ENCODE measurements at places on chromosomes 6 and 20. TPM values are rescaled to one million over a fixed set of nuclear protein-coding genes. Genes with fewer than 3 reads are reported as not detected.

ZBTB12 gene
- total RNA-seq: 2.2 TPM

DNA sequence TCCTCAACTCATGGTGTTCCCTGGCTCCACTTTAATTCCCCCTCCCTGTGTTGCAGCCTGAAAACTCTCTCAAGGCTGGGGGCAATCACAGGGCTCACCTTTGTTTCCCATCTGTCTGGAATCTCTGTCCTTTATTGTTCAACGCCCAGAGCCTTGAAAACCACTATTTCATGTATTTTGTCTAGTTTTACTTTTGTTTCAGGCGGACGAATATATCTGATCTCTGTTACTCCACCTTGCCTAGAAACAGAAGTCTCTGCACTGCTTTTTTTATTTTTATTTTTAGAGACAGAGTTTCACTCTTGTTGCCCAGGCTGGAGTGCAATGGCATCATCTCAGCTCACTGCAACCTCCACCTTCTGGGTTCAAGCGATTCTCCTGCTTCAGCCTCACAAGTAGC, 27.6 kb downstream of the PLAGL2 start:
- DNase-seq: no peak

DNA sequence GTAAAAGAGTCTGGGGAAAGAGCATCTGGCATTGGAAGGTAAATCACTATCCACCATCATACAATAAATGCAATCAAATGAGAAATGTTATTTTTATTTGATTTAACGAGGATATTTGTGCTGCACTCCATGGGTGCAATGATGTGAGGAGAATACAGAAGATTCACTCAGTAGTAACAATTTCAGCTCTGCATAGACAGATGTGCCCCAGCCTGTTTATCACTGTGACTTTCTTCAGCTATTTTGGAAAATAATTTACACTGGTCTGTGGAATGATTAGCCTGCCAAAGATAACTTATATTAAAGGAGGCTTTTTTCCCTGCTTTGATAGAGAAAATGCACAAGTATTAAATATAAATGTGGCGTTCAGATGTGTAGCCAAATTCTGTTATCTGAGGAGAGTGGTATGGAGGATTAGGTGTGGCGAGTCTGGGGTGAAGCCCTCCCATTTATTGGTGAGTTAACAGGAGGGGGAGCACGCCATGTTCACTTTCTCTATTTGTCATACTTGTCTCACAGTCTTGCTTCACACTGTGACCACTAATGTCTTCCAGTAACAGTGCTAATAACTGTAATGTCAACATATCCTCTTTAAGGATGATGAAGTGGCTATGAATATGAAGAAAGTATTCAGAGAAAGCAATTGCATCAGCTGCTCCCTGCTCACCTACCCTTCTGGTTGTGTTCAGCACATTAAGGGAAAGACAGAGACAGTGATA, 645.6 kb downstream of the MMUT start:
- no peak for DNase-seq

GRCh38 chr20:10111139-10111958, 76.6 kb downstream of the ANKEF1 start:
- DNase-seq: no peak

Data from SK-MEL-5 (cell line).